ENCODE measurements at places on chromosomes 7 and 10.

DNA sequence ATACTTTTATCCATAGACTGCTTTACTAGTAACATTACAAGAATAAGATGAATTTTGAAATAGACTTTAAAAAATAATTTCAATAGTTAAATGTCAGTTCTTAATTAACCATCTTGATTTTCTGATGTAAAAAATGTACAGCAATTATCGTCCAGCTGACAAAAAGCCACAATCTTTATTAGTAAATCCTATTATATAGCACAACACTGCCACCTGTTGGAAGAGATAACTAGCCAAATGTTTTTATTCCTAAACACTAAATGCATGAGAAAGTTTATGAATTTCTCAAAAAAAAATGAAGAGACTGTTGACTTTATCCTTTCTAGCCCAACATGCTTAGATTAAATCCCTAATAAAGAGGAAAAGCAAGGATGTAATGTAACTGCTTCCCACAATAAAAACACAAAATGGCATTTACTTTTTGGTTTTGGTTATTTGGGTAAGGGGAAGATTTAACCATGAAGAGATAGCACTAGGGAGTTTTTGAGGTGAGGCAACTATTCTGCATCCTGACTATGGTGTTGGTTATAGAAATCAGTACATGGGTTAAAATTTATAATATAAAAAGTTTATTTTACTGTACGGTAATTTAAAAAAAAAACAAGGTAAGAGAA is 8.0 kb downstream of the COA1 start:
- no peak for DNase-seq

DNA sequence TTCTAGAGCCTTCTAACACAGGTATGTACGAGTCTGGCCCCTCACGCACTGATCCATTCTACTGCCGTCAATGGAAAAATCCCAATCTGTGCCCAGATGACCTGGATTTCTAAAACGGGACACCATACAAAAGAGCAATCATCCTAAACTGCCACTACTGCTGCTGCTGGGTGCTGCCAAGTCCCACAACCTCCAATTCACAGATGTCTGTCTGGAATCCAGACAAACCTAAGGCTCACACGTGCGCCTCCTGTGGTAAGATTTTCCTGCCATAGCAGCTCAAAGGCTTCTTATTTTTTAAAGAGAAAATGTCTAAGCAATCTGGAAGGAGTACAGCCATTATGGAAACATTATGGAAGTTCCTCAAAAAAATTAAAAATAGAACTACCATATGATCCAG is 40.9 kb downstream of the JCAD start:
- no peak for DNase-seq

DNA sequence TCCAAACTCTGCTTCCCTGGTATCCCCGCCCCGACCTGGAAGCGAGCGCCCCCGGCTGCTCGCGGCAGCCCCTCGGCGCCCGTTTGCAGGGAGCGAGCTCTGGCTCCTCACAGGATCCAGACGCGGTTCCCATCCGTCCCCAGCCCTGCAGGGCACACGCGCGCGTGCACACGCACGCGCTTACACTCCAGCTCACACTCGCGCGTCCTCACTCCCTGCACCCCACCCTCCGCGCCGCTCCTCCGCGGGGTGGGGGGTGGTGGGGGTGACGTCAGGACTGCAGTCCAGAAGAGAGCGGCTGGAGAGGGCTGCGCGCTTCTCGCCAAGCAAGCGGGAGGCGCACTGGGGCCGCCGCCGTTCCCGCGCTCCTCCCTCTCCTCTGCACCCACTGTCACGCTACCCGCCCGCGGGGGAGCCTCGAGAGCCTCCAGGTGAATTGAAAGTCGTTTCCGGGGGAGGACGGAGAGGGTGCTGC is 255.6 kb downstream of the OTUD1 start:
- no peak for DNase-seq

DNA sequence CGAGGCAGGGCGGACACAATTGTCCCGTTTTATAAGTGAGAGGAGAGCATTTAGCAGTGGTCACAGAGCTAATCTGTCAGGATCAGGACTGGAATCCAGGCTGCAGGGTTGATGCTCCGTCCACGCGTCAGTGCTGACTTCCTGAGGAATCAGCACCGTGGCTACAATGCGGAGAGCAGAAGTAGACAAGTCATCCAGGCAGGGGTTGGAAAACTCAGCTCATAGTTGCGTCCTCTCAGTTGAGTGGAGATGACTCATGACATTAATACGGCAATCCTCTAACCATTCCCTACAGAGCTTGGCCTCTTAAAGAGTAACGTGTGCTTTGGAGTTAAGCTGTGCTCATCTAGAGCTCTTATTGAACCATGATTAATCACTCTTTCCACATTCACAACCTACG is 17.1 kb upstream of the HTR5A start:
- no peak for DNase-seq

DNA sequence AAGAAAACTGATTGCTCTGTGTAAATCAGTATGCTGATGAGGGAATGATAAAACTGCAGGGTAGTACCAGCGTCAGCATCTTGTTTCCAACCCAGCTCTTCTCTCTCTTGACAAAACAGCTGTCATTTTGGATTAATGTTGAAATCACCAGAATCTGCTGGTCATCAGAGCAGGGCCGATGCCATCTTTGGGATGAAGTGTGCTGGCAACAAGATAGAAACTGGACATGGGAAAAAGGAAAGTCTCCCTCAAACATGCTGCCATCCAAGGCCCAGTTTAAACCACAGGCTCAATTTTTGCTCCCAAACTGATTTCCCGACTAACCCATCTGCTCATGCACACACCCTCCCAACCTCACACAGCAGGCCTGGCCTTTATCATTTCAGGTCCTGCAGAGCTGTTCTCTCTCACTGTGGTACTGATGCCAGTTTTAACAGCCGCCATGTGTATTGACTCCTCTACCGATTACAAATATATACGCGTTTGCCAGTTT is 285.2 kb downstream of the AUTS2 start:
- no peak for DNase-seq

DNA sequence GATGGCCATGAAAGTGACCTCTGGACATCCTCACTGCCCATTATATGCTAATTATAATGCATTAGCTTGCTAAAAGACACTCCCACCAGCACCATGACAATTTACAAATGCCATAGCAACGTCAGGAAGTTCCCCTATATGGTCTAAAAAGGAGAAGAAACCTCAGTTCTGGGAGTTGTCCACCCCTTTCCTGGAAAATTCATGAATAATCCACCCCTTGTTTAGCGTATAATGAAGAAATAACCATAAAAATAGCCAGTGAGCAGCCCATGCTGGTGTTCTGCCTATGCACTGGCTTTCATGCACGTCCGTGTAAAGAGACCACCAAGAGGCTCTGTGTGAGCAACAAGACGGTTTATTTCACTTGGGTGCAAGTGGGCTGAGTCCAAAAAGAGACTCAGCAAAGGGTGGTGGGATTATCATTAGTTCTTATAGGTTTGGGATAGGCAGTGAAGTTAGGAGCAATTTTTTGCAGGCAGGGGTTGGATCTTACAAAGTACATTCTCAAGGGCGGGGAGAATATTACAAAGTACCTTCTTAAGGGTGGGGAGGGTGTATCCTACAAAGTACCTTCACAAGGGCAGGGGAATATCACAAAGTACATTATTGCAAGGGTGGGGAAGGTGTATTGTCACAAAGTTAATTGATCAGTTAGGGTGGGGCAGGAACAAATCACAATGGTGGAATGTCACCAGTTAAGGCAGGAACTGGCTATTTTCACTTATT is 45.6 kb downstream of the LBX1 start:
- no peak for DNase-seq

GRCh38 chr10:75223507-75223906 is 12.2 kb downstream of the COMTD1 start:
- no peak for DNase-seq

- peak; percentile 47 for DNase-seq
These were observed 183.5 kb upstream of the INHBA start for GRCh38 chr7:41886262-41886900.

GRCh38 chr7:149007611-149008010 is 20.7 kb downstream of the PDIA4 start:
- no peak for DNase-seq
